ENCODE measurements at places on chromosomes 12 and 14. TPM values are rescaled to one million over a fixed set of nuclear protein-coding genes. Genes with fewer than 3 reads are reported as not detected.

The PRPH gene
- total RNA-seq: 0.95 TPM

The ATXN7L3B gene
- total RNA-seq: 15.6 TPM

The OAS2 gene
- total RNA-seq: 0.69 TPM

The SLCO1B1 gene
- total RNA-seq: not detected

The RTL1 gene
- under 0.01 TPM for total RNA-seq

The PRR4 gene
- 0.32 TPM for total RNA-seq

The INF2 gene
- 25.5 TPM for total RNA-seq

The ACOT6 gene
- total RNA-seq: not detected

The CCDC85C gene
- total RNA-seq: 2.0 TPM

The LTB4R gene
- 0.94 TPM for total RNA-seq

The VRTN gene
- not detected for total RNA-seq

The POTEG gene
- not detected for total RNA-seq

The TBX3 gene
- 20.5 TPM for total RNA-seq

The STAT6 gene
- total RNA-seq: 93.7 TPM

The MGP gene
- total RNA-seq: 6.7 TPM

The NPAS3 gene
- total RNA-seq: 0.16 TPM

The PCED1B gene
- total RNA-seq: not detected

The NELL2 gene
- not detected for total RNA-seq

The RPL10L gene
- total RNA-seq: not detected

Measured in bronchial smooth muscle cell (primary cell).